ENCODE measurements at places on chromosomes 12 and 14. TPM values are rescaled to one million over a fixed set of nuclear protein-coding genes. Genes with fewer than 3 reads are reported as not detected.

DNA sequence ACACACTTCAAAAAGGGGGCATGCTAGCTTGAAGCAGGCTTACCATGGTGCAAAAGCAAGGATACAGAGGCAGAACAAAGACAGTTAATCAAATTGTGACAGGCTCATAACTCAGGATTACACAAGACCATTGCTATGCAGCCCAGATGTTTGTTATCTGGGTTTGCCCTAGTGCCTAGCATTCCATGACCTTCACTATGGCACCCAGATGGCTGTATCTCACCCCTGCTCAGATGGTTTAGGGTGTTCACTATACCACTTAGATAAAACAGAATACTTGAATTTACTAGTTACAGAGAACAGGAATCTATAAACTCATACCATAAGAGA is 56.2 kb downstream of the SDR9C7 start:
- no peak for DNase-seq

GRCh38 chr12:45232756-45233372 is 17.0 kb downstream of the ANO6 start:
- DNase-seq = peak; percentile 51

- no peak for DNase-seq
Measured at GRCh38 chr12:113804961-113805600, 161.0 kb downstream of the RBM19 start.

- no peak for DNase-seq
Measured at GRCh38 chr12:14214495-14214894, 151.0 kb upstream of the ATF7IP start.

DNA sequence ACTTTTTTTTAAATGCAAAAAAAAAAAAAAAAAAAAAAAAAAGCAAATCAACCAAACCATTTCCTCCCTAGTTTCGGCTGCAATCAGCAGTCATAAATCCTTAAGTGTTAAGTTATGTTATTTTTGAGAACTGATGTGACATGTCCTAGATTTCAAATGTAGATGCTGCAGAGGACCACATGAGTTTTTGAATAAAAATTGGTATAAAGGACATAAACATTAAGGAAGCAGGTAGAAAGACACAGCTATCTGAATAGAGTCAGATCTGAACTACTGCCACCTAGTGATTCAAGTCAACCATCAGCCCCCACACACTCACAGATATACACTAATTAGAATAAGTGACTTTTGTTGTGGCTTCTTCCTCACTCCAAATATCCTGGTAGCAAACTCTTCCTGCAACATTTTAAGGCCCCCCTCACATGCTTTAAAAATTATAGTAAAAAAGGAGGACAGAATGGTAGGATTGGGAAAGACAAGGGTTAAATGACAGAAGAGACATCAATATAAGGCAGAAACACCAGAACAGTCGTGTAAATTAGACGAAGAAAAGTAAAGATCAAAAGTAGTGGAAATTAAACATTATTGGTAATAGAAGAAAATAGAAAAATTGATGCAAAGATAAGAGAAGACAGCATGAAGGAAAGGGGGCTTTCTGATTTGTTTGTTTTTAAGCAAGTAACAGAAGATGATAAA is 394.5 kb upstream of the ATP2B1 start:
- no peak for DNase-seq

DNA sequence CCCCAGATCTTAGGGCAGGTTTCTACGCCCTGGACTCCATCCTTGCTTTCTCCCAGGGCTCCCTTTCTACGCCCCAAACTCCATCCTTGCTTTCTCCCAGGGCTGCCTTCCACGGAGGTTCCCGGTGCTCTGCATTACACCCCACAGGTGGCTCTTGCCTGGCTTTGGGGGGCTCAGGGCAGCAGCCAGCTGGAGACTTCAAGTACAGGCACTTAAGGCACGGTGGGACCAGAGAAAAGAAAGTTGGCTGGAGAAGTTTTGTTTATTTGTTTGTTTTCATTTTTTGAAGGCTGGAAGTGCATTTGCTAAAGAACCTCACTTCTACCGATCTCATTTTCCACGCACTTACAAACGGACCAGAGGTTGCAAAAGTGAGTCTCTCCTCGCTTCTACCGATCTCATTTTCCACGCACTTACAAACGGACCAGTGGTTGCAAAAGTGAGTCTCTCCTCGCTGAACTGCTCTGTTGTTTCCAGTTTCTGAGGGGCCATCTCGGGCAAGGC is 103.8 kb upstream of the MED13L start:
- DNase-seq = no peak

DNA sequence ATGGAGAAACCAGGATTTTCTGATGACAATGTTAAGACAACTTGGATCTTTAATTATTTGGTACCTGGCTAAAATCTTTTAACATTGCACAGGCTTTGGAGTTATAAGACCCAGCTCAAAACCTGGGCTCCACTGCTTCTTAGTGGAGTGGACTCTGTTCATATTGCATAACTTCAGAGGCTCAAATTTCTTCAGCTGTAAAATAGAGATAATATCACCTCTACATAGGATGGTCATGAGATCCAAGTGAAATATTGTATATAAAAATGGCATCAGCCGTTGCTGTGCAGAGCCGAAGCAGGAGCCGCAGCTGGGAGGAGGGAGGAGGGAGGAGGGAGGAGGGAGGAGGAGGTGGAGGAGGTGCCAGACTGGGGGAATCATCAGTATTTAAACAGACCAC is 10.5 kb downstream of the NPC2 start:
- no peak for DNase-seq

GRCh38 chr12:88538250-88538649 is 42.0 kb downstream of the KITLG start:
- DNase-seq = no peak

DNA sequence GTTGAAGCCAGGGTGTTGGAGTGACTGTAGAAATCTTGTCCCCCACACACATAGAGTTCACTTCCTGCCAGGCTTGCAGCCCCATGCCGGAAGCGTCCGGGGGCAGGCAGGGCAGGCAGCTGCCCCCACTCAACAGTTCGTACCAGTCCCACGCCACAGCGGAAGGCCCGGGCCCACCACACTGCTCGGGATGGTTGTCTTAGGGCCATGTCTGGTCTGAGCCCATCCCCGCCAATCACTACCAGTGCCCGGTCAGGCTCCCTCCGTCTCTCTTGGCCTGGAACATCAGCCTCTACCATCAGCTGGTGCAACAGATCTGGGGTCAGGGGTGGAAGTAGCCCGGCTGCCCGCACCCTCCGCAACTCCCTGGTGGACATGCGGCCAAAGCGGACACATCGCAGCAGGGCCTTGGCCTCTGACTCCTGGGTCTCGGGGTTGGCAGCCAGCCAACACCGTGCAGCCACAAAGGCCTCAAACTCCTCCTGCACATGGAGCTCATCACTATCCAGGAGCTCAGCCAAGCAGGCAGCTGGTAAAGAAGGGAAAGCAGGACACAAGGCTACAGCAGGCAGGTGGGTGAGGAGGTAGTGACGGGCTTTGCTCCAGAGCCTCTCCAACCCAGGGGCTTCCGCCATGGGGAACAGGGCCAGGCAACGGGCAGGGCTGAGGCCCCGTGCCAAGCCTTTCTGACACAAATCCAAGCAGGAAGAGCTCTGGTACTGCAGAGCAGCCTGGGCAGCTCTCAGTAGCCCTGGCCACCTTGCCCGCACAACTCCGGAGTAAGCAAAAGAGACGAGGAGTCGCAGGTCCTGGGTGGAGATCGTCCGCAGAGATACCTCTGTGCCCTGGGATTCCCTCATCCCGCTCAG is 5.9 kb downstream of the KLHL33 start:
- no peak for DNase-seq

GRCh38 chr12:99287136-99287535 is 360.4 kb upstream of the GARIN6 start:
- DNase-seq = no peak

DNA sequence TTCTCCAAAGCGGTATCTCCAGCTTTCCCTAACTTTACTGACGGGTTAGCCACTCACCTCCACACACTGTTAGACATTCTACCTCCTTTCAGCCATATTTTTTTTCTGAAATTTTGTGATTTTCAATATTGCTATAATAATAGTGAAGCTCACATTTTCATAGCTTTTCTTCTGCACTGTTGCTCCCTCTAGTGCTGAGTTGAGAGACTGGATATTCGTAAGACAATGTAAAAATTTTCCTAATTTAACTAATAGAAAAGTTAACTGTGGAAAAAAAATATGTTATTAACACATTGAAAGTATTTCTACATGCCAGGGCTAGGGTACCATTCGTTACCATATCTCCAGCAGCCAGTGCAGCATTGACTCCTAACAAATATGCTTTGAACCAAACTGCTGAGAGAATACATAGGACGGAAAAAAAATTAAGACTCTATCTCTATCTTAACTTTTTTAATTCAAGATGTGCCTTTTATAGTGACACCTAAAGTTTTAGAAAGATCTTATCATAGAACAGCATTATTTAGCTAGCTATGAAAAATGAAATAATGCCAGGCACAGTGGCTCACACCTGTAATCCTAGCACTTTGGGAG is 48.7 kb upstream of the ABCC9 start:
- no peak for DNase-seq

GRCh38 chr14:22422238-22422637 is 166.8 kb downstream of the DAD1 start:
- DNase-seq = no peak

GRCh38 chr12:95796982-95797289 is 6.4 kb upstream of the NTN4 start:
- no peak for DNase-seq

- no peak for DNase-seq
Measured at GRCh38 chr12:51131745-51132521, 41.0 kb downstream of the TFCP2 start.

GRCh38 chr12:131402781-131403396 is 308.0 kb upstream of the SFSWAP start:
- DNase-seq = no peak

DNA sequence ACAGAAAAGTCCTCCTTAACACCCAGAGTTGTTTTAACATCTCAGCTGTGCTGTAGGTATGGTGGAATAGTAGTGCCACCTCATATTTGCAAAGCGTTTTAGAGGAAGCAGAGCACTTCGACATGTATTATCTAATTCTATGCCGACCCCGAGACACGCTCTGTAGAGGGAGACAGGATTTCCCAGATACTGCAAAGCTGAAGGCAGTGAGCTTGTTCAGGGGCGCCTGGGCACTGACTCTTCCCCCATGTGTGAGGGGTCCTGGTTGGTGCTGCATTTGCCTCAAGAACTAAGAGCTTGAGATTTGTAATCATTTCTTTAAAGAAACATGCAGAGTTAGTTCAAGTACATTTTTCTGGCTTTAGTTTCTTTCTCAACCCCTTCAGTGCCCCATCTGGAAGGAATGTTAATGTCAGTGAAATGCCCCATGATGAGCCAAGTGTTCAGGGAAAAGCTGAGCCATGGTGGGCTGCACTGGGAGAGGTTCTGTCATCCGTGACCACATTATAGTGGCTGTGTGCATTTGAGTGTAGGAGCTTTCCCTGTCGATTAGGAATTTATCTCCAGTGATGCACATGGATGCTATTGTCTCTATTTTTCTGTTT is 66.3 kb downstream of the MBIP start:
- DNase-seq = no peak

GRCh38 chr12:68451261-68452077 is 119.3 kb upstream of the MDM1 start:
- DNase-seq = peak; percentile 19

GRCh38 chr12:34294671-34295365 is 272.5 kb downstream of the ALG10 start:
- DNase-seq = peak; percentile 1

- no peak for DNase-seq
Measured at GRCh38 chr12:45223868-45224267, 8.0 kb downstream of the ANO6 start.

DNA sequence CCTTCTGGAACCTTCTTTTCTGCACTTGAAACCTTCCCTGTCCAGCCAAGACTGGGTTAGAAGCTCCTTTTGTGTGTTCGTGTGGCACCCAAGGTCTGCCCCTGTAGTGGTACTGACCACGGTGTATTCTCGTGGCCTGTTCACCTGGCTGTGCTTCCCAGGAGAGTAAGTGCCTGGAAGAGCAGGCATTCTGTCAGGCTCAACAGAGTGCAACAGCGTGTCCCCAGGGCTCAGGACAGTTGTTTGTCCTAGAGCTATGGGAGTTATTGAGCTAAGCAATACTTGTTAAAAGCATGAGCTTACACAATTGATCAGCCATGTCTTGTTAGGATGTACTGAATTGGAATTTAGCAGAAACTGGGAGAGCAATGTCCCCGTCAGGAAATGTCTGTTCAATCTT is 12.9 kb upstream of the SLC38A2 start:
- no peak for DNase-seq

DNA sequence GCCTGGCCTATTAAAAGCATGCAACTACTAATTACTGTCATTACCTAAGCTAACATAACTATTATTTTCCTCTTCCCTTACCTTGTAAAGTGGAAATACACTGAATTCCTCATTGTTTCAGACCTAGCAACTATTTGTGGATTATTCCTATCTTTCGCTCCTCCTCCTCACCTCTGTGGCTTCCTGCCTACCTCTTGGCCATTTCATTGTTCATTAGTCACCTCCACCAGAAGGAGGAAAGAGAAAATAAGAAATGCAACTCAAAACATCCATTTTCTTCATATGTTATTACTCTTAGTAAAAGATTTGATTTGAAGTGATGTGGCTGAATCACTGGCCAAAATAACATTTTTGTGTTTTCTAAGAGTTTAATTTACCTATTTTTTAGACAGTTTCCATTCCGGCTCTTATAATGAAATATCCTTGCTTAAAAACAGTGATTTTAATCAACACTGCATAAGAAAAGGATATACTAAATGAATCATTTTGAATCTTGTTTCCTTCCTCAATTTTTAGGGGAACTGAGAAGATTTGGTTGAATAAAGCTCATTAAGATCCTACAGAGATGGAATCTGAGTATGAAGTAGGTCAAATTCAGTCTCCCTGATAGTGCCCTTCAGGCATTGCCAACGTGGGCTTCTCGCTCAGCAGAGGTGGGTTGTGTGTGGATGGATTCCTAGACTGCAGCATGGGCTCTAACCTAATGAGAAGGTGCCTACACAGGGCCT is 27.6 kb upstream of the ARHGAP5 start:
- no peak for DNase-seq

DNA sequence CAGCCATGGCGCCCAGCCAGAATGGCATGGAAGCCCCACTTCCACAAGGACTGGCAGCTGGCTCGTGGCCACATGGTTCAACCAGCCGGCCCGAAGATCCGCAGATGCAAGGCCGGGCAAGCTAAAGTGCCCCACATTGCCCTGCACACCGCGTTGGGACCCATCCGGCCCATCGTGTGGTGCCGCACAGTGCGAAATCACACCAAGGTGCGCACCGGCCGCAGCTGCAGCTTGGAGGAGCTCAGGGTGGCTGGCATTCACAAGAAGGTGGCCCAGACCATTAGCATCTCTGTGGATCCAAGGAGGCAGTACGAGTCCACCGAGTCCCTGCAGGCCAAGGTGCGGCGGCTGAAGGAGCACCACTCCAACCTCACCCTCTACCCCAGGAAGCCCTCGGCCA is 15.9 kb downstream of the CDC42BPB start:
- no peak for DNase-seq

GLIPR1L1 gene
- not detected for total RNA-seq

COCH gene
- total RNA-seq = 0.45 TPM

CDK17 gene
- 20.9 TPM for total RNA-seq

ALDH1L2 gene
- 1.1 TPM for total RNA-seq

TUNAR gene
- total RNA-seq = not detected

CMA1 gene
- 0.77 TPM for total RNA-seq

MORN3 gene
- 0.28 TPM for total RNA-seq

KRT75 gene
- not detected for total RNA-seq

MFAP5 gene
- total RNA-seq = 12.3 TPM

OR4K5 gene
- not detected for total RNA-seq

TEX22 gene
- not detected for total RNA-seq

GALNT9 gene
- not detected for total RNA-seq
